ENCODE measurements at places on chromosomes 11 and 22. TPM values are rescaled to one million over a fixed set of nuclear protein-coding genes. Genes with fewer than 3 reads are reported as not detected.

GRCh38 chr11:76663486-76663810 is 7.1 kb downstream of the LRRC32 start:
- peak; percentile 30 for DNase-seq

- DNase-seq: no peak
These were observed 315.2 kb upstream of the B3GAT1 start for GRCh38 chr11:134727204-134727603.

- no peak for DNase-seq
These were observed 19.5 kb upstream of the TCF20 start for GRCh38 chr22:42289671-42290541.

Gene VPREB1
- total RNA-seq: not detected

DNA sequence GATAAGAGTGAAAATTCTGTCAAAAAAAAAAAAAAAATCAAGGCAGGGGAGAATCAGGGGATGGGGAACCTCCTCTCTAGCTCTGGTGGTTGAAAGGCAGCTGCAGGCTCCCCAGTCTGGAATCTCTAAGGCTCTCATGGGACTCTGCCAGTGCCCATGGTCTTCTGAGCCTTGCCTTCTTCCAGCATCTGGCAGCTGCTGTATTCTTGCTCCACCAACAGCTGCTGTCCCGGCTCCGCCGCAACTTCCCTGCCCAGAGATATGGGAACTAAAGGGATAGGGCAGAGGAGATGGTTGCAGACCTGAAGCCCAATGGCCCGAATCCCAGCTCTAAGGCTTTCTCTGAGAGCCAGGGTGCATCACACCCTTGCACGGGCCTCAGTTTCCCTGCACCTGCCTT is 49.5 kb upstream of the PHF21B start:
- no peak for DNase-seq

Gene SPI1
- total RNA-seq: 2.6 TPM

Gene MYO7A
- total RNA-seq: 7.2 TPM

Data from Peyer's patch (tissue), 4 donors.